ENCODE measurements at places on chromosomes 1 and 21.
A peak's percentile ranks its signal among the peaks of the same experiment; 100 is the strongest.

GRCh38 chr1:236654957-236655356 lies 31.3 kb upstream of the ACTN2 start:
- no peak for DNase-seq

GRCh38 chr1:158255656-158256055 lies 1.4 kb downstream of the CD1A start:
- DNase-seq: no peak

- DNase-seq: no peak
Observed at GRCh38 chr1:51612447-51612961, 4.4 kb upstream of the OSBPL9 start.

GRCh38 chr1:189936861-189937260 lies 540.8 kb downstream of the BRINP3 start:
- DNase-seq: no peak

GRCh38 chr21:34504595-34504994 lies 7.4 kb downstream of the KCNE1 start:
- DNase-seq: no peak

GRCh38 chr1:180141381-180141934 lies 13.2 kb upstream of the QSOX1 start:
- DNase-seq: no peak

DNA sequence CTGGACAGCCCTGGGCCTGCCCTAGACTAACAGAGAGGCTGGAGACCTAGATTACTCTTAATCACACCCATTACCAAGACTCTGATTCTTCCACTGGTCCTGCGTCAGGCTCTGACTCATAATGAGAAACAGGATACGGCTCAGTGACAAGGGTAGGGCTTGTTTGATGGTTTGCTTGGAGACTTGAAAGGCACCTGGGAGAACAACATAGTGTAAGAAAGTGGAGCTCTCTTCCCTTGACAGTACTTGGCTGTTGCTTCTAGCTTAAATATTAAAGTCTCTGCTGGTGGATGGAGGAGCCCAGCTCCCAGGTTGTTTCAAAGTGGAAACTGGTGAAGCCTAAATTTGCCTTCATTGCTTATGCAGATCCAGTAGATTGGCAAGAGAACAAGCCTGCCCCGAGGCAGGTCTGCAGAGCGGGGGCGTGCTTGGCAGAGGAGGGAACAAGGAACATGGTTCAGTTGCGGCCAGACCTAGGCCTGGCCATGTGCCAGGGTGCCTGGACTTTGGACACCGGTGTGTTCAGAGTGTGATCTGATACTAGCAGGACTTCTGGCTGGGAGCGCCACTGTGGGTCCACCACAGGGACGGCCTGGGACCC lies 480.6 kb downstream of the CAMTA1 start:
- DNase-seq: no peak

DNA sequence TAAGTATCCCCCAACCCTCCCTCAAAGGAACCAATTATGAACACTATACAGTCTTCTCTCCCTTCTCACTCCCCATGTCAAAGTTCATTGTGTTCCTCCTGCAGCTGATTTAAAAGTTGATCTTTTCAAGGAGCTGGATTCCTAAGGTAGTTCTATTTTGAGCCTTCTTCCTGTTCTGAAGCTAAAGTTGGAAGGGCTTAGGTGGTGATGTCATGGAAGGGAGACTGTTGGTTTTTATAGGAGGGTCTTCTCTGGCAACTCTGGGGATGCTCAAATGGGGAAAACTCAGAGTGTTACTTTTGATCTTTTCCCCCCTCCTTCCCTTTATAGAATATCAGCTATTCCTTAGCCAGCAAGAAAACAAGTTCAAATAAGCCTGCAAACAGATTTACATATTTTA lies 83.0 kb upstream of the AK4 start:
- no peak for DNase-seq

DNA sequence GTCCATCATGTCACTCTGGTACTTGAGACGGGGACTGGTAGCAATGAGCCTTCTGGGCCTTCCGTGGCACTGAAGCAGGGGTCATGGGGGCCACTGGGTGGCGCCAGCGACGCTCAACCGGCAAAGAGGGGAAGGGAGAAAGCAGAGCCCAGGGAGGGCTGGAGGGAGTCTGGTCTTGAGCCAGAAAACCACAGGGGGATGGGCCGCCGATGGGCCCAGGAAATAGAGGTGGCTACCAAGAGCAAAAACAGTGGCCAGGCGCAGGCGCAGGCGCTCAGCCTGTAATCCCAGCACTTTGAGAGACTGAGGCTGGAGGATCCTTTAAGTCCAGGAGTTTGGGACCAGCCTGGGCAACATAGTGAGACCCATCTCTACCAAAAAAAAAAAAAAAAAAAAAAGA lies 21.8 kb downstream of the EXOC8 start:
- DNase-seq: no peak

- DNase-seq: no peak
Observed at GRCh38 chr21:22813201-22813600, 1815.0 kb downstream of the NCAM2 start.

DNA sequence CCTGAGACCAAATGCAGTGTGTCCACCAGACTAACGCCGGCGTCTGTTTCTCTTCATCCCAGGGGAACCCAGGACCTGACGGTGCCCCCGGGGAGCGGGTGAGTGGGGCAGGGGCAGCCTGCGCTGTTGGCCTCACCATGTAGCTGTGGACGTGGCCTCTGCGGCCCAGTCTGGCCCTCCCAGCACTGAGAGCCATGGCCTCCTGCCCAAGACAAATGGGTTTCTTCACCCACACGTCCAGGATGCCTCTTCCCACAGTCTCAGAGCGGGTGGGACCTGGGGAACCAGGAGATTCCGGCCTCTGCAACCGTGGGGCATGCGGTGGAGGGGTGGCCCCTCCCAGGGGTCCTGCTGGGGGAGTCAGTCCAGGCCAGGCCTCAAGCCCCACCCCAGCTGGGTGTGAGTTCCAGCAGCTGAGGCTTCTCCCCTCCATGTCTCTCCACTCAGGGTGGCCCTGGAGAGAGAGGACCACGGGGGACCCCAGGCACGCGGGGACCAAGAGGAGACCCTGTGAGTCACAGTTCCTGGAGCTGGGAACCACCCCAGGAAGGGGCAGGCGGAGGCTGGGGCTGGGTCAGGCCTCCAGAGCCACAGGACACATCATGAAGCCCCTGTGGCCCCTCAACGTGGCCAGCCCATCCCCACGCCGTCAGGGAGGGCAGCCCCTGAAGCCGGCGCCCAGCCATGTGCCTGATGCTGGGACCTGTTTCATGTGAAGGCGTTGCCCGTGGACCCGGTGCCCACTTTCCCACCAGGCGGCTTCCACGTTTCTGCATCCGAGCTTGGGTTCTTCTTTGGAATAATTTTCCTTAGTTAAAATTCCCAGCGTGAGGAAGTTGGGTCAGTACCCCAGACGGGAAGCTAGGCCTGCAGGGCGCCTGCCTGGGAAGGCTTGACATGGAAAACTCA lies 11.0 kb downstream of the COL6A1 start:
- no peak for DNase-seq

GRCh38 chr1:54825696-54826095 lies 24.6 kb upstream of the TTC22 start:
- no peak for DNase-seq

DNA sequence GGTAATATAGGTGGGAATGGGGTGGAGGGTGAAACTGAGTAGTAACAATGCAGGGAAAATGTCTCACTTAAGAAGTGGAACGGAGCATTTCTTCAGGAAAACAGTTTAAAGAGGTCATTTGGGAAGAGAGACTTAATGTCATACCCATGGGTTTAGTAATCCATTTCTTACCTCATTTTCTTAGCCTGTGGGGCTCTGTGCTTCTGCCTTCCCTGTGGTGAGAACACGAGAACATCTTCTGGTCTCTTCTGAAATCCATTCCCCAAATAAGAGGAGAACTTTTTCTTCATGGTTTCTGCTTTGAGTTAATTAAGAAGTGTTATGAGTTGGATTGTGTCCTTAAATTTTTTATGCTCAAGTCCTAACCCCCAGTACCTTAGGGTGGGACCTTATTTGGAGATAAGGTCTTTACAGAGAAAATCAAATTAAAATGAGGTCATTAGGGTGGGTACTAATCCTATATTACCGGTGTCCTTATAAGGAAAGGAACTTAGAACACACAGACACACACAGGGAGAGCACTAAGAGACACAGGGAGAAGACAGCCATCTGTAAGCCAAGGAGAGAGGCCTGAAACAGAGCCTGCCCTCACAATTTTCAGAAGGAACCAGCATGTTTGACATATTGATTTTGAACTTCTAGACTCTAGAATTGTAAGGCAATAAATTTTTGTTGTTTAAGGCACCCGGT lies 5.4 kb downstream of the CCDC190 start:
- DNase-seq: no peak

DNA sequence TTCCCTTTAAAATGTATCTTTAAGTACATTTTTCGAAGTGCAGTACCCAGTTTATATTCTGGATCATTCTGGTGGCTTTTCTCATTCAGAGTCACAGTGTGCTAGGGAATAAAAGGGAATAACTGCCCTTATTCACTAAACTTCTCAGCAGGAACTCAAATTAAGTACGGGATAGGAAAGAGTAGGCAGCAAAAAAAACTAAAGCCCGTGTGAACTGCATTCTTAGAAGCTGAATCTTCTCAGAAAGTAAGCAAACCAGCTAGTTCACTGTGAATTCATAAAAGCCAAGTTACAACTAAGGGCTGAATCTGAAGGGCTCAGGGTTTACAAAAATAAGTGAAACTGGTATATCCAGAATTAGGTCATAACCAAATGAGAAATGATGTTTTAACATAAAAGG lies 22.0 kb downstream of the PRPF38A start:
- no peak for DNase-seq

DNA sequence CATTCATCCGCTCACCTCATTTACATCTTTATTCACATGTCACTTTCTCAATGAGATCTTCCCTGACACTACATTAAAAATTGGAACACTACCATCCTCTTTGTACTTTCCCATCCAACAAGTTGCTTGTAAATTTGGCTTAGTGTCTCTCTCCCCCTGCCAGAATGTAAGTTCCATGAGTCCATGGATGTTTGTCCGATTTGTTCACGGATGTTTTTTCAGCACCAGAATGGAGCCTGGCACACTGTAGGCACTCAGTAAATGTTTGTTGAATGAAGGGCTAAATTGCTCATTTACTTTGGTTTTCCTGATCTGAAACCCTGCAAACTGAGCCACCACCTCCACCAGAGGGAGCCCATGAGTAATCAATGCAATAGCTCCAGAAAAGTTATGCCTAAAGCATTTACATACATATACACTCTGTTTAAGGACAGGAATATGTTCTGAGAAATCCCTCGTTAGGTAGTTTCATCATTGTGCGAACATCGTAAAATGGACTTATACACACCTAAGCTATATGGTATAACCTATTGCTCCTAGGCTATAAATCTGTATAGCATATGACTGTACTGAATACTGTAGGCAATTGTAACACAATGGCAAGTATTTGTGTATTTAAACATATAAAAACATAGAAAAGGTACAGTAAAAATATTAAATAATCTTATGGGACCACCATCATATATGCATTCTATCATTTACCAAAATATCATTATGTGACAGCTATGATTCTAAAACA lies 2.8 kb upstream of the EYA3 start:
- DNase-seq: peak; percentile 59

GRCh38 chr1:20126806-20127440 lies 7.6 kb upstream of the PLA2G2D start:
- no peak for DNase-seq

GRCh38 chr1:46445773-46446256 lies 43.8 kb upstream of the DMBX1 start:
- no peak for DNase-seq

- DNase-seq: no peak
Observed at GRCh38 chr1:109624201-109625010, 4.8 kb downstream of the AMPD2 start.

DNA sequence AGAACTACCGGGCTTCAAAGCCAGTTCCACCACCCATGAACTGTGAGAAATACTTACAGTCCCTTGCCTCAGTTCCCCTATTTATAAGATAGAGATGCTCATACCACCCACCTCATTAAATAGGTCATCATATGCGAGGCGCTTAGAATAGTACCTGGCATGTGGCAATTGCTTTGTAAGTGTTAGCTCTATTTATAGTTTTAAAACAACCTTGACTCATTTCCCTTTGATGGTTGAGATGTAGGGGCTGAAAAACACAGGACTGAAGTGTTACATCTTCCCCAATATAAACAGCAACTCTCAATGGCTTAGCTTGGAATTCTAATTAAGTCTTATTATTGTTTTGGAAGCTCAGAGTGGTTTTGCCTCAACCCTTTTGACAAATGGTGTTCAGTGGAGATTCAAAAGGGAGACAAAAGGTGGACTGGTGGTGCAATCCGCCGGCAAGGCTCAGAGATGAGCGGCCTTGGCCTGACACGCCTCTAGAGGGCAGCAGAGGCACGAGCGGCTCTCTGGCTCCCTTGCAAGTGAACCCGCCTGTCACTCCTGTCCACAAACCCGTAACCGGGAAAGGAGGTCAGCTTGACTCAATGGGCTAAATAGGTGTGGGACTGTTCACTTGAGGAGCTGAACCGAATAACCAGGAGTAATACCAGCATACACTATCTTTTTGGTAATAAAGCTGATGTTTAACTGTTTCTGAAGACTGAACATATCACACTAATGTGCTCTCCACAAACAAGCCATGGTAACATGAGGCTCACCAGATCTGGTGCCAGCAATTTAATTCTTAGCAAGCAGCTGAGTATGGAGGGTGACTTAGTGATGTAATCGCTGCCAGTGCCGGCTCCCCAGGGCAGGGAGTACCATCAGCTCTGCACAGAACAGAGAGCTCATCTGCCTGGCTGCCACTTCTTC lies 19.5 kb upstream of the SMYD2 start:
- DNase-seq: peak; percentile 47

DNA sequence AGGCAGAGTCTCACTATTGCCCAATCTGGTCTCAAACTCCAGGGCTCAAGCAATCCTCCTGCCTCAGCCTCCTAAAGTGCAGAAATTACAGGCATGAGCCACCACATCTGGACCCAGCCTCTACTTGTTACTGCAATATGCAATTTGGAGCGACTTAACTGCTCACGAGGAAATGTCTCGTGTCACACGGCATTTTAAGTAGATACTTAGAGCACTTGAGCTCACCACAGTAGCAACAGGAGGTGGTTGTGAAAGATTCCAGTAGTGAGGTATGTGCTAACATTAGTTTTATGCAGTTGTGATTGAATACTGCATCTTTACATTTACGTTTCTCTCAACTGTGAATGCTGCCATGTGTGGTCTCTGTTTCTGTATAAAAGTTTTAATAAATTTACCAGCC lies 5.8 kb upstream of the NDUFV3 start:
- DNase-seq: no peak

GRCh38 chr1:235901461-235901860 lies 34.8 kb upstream of the LYST start:
- DNase-seq: no peak

DNA sequence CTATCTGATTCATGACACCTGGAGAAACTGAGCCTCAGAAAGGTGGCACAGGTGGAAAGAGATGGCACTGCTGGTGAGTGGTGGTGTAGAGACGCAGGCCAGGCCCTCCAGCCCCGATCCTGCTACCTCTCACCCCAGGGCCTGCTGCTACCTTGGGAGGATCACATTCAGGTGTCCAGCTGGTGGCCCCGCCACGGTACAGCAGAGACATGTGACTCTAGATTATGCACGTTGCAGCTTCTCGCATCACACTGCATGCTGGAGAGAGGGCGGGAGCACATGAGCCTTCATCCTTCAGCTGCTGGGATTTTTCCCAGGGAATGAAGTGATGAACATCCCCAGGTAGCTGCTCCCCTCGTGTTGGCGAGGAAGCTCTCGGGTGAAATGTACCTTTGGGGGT lies 32.9 kb downstream of the KAZN start:
- no peak for DNase-seq
